ENCODE measurements at places on chromosomes 3 and 15.

- no peak for DNase-seq
Observed at GRCh38 chr3:76177610-76178009, 392.3 kb upstream of the ZNF717 start.

GRCh38 chr3:58084788-58085543 lies 76.7 kb downstream of the FLNB start:
- DNase-seq = no peak

GRCh38 chr15:41899854-41900442 lies 6.1 kb upstream of the SPTBN5 start:
- no peak for DNase-seq

GRCh38 chr15:100306098-100306497 lies 35.7 kb downstream of the ADAMTS17 start:
- DNase-seq = no peak

DNA sequence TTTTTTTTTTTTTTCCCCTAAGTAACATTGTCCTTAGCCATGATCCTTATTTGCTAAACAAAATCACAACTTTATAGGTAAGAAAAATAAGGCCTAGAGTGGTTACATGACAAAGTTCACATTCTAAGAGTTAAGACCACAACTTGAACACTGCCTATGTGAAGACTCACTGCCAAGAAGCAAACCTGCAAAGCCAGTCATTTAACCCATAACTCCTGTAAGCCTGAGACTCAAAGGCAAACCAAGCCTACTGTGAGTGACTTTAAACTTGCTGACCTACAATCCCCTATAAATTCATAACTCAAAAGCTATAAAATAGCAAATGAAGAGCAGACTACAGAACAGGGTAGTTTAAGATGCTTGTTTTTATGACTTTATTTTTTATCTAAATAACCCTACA lies 12.9 kb upstream of the ANKRD28 start:
- no peak for DNase-seq

GRCh38 chr3:187406927-187407326 lies 38.7 kb downstream of the RTP4 start:
- DNase-seq = no peak

DNA sequence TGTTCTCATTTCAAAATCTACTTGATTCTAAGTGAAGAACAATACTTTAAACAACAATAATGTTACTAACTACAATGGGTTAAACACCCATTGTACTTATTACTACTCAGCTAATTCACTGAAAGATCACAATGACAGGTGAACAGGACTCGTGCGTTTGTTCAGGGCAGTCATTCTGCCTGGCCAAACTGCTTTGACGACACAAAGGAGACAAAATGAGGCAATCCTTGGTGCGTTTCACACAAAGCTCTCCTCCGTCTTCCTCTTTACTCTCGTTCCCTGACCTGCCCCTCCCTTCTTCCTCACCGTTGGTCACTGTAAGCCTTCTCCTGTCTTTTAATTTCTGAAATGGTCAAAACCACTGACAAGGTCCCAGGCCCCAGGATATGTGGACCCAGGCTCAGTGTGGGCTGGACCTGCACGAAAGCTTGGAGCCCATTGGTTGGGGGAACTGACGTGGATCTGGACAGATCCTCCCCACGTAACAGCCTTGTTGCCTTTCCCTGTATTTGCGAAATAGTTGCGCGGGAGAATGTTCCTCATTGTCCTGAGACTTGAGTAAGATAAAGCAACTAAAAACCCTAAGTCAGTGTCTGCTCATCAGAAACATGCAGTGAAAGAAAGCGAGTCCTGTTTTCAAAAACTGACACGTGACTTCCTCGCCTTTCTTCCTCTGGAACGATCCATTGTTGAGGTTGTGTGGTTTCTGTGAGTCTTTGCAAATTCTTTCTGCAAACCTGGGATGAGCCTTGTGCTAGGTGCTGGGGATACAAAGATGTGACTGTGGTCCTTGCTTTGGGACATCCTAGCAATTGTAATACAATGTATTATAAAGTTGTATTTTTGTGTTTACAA lies 147.1 kb upstream of the RGMA start:
- no peak for DNase-seq

- DNase-seq = no peak
Observed at GRCh38 chr3:140752499-140752898, 74.6 kb downstream of the TRIM42 start.

DNA sequence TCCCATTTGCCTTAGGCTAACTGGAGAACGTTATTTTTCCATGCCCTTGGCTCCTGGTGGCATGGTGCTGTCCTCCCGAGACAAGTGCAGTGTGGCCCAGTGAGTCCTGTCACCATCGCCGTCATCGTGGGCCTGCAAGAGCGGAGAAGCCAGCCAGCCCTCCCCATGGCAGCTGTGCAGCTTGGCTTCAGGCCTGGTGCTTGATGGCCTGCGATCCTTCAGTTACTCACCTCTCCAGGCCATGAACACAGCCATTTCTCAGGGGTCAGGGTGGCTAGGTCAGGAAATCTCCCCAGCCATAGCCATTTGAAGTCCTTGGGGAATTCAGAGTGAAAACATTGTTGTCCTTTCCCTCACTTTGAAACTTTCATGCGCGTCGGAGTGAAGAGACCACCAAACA lies 189.0 kb upstream of the RGMA start:
- DNase-seq = no peak

DNA sequence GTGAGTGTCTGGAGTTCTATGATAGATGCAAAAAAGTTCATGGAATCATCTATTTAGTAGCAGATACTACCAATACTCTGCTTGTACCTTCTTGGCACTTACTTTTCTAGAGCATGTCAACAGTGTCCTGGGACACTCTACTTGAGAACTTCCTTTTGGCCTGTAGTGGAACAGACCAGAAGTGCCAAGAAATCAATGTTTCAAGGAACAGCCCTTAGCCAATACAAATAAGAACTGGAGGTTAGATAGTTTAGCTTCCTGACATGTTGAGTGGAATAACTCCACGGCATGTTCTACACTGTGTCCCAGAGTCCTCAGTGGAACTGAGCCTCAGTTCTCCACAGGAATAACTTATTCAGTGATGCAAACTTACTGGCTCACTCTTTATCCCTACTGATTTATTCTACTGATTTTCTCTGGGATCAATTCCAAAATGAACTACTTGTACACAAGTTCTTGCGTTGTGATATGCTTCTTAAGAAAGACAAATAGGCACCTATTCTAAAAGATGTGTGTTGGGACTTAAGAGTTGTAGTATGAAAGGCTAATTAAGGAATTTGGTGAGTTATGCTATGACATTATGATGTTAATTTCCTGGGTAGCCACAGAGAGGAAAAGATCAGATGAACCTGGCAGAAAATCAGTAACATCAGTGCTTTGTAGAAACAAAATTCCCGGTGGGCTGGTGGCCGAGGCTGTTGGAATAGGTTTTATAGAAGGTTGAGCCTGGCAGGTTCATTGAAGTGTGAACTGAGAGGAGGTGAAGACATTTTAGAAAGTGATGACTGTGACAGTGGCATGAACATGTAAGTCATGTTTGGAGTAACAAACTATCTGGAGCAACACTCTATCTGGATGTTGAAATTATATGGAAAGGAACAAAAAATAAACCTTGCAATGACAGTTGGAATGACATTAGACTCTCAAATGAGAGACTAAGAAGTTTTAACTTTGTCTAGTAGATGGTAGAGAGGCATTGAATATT lies 101.8 kb upstream of the RBMS3 start:
- DNase-seq = no peak

DNA sequence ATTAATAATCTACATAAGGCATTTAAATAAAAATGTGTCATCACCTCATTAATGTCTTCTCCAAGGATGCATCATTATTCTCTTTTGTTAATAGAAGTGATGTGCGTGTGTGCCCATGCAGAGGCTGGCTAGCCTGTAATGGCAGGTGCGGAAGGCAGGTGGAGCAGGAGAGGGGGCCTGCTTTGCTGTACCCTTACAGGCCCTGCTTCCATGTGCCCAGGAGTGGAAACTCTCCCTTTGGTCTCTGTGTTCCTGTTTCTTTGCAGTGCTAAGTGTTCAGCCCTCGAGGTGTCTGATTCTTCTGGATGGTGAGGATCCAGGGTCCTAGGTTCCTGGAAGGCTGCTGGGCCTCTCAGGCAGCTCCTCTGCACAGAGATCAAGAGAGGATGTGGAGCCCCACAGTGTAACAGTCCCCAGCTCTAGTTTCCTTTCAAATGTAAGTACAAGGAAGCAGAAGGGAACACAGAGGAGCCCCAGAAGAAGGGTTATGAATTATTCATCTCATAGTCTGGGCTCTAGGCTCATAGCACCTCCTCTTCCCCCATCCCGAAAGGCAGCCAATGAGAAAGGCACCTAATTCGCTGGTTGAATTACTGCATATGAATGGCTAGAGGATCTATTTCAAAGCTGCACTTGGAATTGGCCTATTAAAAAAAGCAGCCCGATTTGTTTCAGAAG lies 39.2 kb upstream of the AGBL1 start:
- DNase-seq = no peak

- no peak for DNase-seq
Observed at GRCh38 chr15:31005660-31006059, 14.2 kb upstream of the MTMR10 start.

- DNase-seq = peak; percentile 83
Observed at GRCh38 chr3:114418724-114419543, 125.1 kb downstream of the TIGIT start.

GRCh38 chr3:30527186-30527585 lies 79.2 kb upstream of the TGFBR2 start:
- DNase-seq = no peak

- DNase-seq = peak; percentile 66
Observed at GRCh38 chr3:195106418-195106906, 164.5 kb downstream of the XXYLT1 start.

DNA sequence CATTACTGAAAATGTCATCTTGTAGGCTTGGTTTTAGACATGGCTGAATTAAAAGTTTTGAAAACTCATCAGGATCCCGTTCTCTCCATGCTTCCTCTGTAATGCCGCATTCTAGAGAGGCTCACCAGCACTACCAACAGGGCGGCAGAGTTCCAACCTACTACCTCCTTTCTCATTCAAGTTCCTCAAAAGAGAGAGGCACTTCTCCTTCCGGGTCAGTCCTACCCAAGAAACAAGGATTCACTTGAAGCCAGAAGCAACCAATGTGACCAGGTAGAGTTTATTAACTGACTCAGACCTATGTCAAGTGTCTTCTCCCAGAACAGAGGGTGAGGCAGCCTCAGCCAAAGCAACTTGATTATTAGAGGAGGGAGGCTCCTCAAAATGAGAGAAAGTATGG lies 59.8 kb upstream of the GYG1 start:
- no peak for DNase-seq

GRCh38 chr3:81723732-81724313 lies 37.6 kb downstream of the GBE1 start:
- DNase-seq = peak; percentile 55

GRCh38 chr3:36795622-36796021 lies 31.3 kb upstream of the DCLK3 start:
- DNase-seq = no peak

DNA sequence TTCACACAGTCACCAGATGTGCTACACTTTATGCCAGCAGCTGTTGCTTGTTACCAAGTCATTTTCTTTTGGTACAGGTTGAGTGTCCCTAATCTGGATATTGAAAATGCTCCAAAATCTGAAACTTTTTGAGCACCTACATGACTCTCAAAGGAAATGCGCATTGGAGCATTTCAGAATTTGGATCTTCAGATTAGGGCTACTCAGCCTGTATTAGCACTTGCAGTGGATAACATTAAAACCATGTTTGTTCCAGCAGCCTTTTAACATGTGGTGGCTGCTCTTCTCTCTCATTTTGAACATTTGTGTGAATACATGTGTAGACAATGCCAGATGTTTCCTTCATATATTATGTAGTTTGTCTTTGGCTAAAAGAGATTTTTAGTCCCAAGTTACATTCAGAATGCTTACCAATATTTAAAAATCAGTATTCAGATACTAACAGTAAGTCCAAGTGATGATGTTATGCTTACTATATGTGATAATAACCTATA lies 230.9 kb upstream of the UBE2E1 start:
- no peak for DNase-seq

DNA sequence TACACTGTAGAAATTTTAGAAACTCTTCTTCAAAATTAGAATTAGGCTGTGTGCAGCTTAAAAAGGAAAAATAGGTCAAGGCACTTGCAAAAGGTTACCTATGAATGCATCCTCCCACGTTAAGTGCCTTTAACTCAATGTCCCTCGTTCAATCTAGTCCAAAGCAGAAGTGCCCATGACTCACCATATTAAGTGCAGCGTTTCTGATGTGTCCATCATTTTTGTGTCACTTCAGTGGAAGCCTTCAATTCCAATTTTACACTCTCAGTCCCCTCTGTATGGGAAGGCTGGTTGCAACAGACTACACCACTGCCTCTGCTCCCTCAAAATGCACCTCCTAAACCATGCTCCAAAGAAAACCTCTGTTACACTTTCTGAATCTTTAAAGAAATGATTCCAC lies 53.4 kb downstream of the FOXB1 start:
- DNase-seq = no peak

DNA sequence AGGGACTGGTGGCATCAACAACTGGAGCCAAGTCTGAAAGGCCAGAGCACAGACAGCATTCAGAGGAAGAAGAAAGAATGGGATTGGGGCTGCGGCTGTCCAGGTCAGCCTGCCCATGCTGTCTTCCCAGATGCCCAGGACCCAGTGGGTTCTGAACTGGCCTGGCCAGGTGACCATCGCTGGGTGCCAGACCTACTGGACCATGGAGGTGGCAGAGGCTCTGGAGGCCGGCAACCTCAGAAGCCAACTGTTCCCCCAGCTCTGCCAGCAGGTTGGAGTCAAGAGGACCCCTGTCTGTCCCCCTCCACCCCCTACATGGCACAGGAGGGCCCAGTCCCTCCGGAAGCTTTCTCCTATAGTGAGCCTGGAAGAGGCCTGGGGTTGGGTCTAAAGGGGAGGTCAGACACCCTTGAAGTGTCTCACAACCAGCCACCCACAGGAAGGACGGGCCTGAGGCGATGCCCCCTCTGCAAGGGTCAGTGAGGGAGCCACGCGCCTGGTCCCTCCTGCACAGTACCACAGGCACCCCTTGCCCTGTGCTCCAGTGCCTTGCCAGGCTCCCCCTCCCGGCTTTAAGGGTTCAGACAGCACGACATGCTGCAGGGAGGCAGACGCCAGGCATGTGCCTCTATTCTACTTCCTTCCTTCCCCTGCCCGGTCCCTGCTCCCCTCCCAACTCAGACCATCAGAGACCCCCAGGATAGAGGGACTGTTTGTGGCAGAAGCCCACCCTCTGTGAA lies 43.2 kb downstream of the DNAH1 start:
- no peak for DNase-seq
